ENCODE measurements at places on chromosomes 4 and X. TPM values are rescaled to one million over a fixed set of nuclear protein-coding genes. Genes with fewer than 3 reads are reported as not detected.

DNA sequence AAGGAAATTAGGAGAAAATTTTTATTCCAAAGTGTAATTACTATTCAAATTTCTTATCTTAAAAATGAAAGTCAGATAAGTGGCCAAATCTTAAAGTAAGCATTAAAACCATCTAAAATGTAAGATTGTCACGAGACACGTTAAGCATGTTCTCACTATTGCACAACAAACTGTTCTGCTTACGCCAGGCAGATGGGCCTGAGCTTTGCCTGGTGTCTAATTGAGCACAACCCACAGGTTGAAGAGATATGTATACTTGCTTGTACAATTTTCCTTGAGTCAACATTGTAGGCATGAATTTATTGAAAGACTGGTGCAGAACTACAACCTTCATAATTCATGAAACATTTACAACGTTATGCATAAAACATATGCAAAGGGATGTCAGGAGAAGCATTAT lies 3.9 kb downstream of the RNF128 start:
- H3K4me1 ChIP-seq, result no peaks in the 10 kb centered on the region
- peaks cover 60% of the 10 kb centered on the region for H3K27me3 ChIP-seq
- no peak overlapping the region for H3K27ac ChIP-seq
- no peak for DNase-seq
- no peak overlapping the region for H3K4me3 ChIP-seq

GRCh38 chrX:38796946-38797345 lies 4.3 kb upstream of the MID1IP1 start:
- no peak for DNase-seq
- peaks cover 3% of the 10 kb centered on the region for H3K36me3 ChIP-seq
- H3K4me1 ChIP-seq, result no peaks in the 10 kb centered on the region
- H3K27ac ChIP-seq, result no peak overlapping the region
- no peak overlapping the region for H3K4me3 ChIP-seq

DNA sequence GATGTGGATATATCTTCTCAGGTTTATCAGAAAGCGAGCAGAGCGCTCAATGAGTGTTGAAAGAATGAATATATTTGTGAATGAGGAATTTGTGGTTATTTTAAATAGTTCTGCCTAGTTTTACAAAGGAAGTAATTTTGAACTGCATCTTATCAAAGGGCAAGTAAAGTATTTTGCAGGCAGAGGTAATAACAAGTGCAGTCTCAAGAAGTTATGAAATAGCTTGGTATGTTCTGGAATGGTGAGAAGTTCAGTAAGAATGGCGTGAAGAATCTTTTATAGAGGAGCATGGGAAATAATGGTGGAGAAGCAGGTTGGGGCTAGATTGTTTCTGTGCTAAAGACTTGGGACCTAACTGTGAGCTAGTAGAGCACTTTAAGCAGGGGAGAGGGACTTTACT lies 10.9 kb downstream of the TMA16 start:
- H3K27ac ChIP-seq, result peak overlapping the region; percentile 6
- no peak overlapping the region for H3K4me3 ChIP-seq
- DNase-seq, result no peak
- H3K27me3 ChIP-seq, result no peaks in the 10 kb centered on the region
- peaks cover 6% of the 10 kb centered on the region for H3K36me3 ChIP-seq

GRCh38 chrX:20952180-20952579 lies 422.0 kb upstream of the CNKSR2 start:
- no peaks in the 10 kb centered on the region for H3K4me1 ChIP-seq
- H3K27me3 ChIP-seq, result peaks cover 9% of the 10 kb centered on the region
- H3K4me3 ChIP-seq, result no peak overlapping the region
- H3K36me3 ChIP-seq, result no peaks in the 10 kb centered on the region
- DNase-seq, result no peak
- no peak overlapping the region for H3K27ac ChIP-seq

DNA sequence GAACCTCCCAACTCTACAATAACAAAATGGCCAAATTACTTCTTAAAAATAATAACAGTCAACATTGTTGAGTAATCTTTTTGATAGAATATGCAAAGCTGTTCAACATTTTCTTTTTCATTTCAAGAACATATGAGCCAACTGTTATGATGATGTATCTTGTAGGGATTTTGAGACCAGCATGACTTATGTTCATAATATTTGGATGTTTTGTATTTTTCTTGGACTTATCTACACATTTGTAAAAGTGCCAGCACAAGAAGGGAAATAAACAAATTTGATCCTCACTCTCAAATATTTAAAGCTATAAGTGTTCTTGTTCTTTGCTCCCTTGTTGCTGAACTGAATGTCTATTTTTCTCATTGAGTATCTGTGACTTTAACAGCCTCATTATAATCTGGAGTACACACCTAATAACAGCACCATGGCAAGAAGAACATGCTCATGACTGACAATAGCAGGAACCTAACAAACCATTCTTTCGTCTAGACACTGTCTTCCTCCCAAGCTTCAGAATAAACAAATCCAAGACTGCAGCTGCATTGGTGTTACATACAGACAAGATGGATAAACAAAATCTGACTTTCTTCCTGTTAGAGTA lies 1049.7 kb downstream of the FAT4 start:
- no peaks in the 10 kb centered on the region for H3K36me3 ChIP-seq
- no peaks in the 10 kb centered on the region for H3K27me3 ChIP-seq
- no peaks in the 10 kb centered on the region for H3K4me1 ChIP-seq
- H3K4me3 ChIP-seq, result no peak overlapping the region
- H3K27ac ChIP-seq, result no peak overlapping the region

GRCh38 chrX:115948018-115948923 lies 222.3 kb upstream of the AGTR2 start:
- peaks cover 25% of the 10 kb centered on the region for H3K27me3 ChIP-seq
- DNase-seq, result no peak
- no peaks in the 10 kb centered on the region for H3K4me1 ChIP-seq
- no peaks in the 10 kb centered on the region for H3K36me3 ChIP-seq

GRCh38 chr4:127580300-127580699 lies 52.5 kb upstream of the INTU start:
- no peak for DNase-seq
- no peaks in the 10 kb centered on the region for H3K27me3 ChIP-seq
- no peak overlapping the region for H3K27ac ChIP-seq
- no peaks in the 10 kb centered on the region for H3K4me1 ChIP-seq
- H3K4me3 ChIP-seq, result no peak overlapping the region

GRCh38 chrX:139484591-139484990 lies 45.9 kb upstream of the F9 start:
- no peaks in the 10 kb centered on the region for H3K36me3 ChIP-seq

GRCh38 chrX:132738951-132739350 lies 219.5 kb downstream of the HS6ST2 start:
- no peak overlapping the region for H3K27ac ChIP-seq
- H3K27me3 ChIP-seq, result peaks cover 41% of the 10 kb centered on the region
- H3K36me3 ChIP-seq, result no peaks in the 10 kb centered on the region

GRCh38 chr4:126306152-126306869 lies 991.6 kb downstream of the FAT4 start:
- DNase-seq, result no peak
- H3K4me1 ChIP-seq, result no peaks in the 10 kb centered on the region
- H3K36me3 ChIP-seq, result peaks cover under 1% of the 10 kb centered on the region

DNA sequence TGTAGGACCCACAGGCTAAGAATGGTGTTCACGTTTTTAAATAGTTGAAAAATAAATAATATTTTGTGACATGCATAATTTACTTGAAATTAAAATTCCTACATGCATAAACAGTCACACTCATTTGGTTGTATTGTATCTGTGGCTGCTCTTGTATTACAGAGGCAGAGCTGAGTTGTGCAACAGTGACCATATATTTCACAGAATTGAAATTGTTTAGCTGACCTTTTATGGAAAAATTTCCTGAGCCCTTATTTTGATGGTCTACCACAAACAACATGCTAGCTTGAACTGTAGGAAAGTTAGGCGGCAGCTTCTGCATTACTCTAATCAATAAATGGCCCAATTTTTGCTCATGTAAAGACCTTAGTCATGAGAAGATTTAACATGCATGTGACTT lies 633.4 kb upstream of the AADAT start:
- H3K36me3 ChIP-seq, result no peaks in the 10 kb centered on the region
- no peaks in the 10 kb centered on the region for H3K4me1 ChIP-seq
- H3K27ac ChIP-seq, result no peak overlapping the region

GRCh38 chr4:187663076-187663475 lies 332.5 kb upstream of the ZFP42 start:
- no peak overlapping the region for H3K27ac ChIP-seq
- H3K27me3 ChIP-seq, result no peaks in the 10 kb centered on the region
- H3K4me1 ChIP-seq, result no peaks in the 10 kb centered on the region
- no peaks in the 10 kb centered on the region for H3K36me3 ChIP-seq

- no peaks in the 10 kb centered on the region for H3K27me3 ChIP-seq
- H3K27ac ChIP-seq, result no peak overlapping the region
Observed at GRCh38 chr4:1590244-1590643, 93.9 kb downstream of the FAM53A start.

DNA sequence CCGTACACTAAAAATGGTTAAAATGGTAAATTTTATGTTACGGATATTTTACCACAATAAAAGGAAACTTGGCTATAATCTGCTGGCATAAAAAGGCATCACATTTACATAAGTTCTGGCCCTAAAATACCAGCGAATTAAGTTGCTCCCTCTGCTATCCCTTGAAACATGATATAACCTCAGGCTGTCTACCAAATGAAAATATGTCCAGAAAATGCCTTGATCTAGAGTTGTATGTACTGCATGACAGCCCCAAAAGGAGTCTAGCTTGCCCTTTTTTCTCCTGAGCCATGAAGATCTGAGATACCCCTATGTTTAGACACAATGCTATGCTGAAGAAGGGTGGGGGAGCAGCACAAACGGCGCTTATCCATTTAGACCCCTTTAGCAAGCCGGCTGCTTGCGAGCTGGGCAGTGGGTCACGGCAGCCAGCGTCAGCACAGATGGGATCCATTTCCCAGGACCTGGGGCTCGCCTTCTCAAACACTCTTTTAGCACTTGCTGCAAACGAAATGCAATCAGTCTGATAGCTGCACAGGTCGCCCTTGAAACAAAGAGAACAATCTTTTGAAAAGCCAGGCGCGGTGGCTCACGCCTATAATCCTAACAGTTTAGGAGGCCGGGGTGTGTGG lies 77.0 kb downstream of the AFAP1 start:
- H3K36me3 ChIP-seq, result peaks cover 6% of the 10 kb centered on the region
- peaks cover 26% of the 10 kb centered on the region for H3K4me1 ChIP-seq
- no peaks in the 10 kb centered on the region for H3K27me3 ChIP-seq
- DNase-seq, result no peak
- H3K27ac ChIP-seq, result no peak overlapping the region

GRCh38 chr4:6121276-6121850 lies 79.0 kb downstream of the JAKMIP1 start:
- no peaks in the 10 kb centered on the region for H3K36me3 ChIP-seq
- DNase-seq, result no peak
- H3K4me3 ChIP-seq, result no peak overlapping the region
- no peaks in the 10 kb centered on the region for H3K4me1 ChIP-seq

- no peak overlapping the region for H3K4me3 ChIP-seq
- no peaks in the 10 kb centered on the region for H3K4me1 ChIP-seq
- no peaks in the 10 kb centered on the region for H3K27me3 ChIP-seq
- H3K36me3 ChIP-seq, result peaks cover 3% of the 10 kb centered on the region
Observed at GRCh38 chr4:61443813-61444510, 243.8 kb downstream of the ADGRL3 start.

GRCh38 chr4:159455675-159456237 lies 352.9 kb downstream of the RAPGEF2 start:
- H3K36me3 ChIP-seq, result no peaks in the 10 kb centered on the region
- H3K4me1 ChIP-seq, result no peaks in the 10 kb centered on the region
- no peaks in the 10 kb centered on the region for H3K27me3 ChIP-seq
- no peak overlapping the region for H3K4me3 ChIP-seq

- no peaks in the 10 kb centered on the region for H3K4me1 ChIP-seq
- H3K27ac ChIP-seq, result no peak overlapping the region
- no peak overlapping the region for H3K4me3 ChIP-seq
- no peaks in the 10 kb centered on the region for H3K36me3 ChIP-seq
- no peak for DNase-seq
Observed at GRCh38 chrX:69116077-69116476, 49.2 kb downstream of the PJA1 start.

GRCh38 chr4:163344147-163345125 lies 744 bp downstream of the NPY5R start:
- no peak overlapping the region for H3K27ac ChIP-seq
- DNase-seq, result no peak
- H3K27me3 ChIP-seq, result peaks cover 41% of the 10 kb centered on the region

The GRIA2 gene
- not detected for total RNA-seq

The RTL3 gene
- not detected for total RNA-seq

The PAGE2 gene
- total RNA-seq, result not detected

The UGDH gene
- 36.7 TPM for total RNA-seq

The CFAP97 gene
- 51.8 TPM for total RNA-seq

The CT45A1 gene
- not detected for total RNA-seq

The MECP2 gene
- total RNA-seq, result 70.4 TPM

The ANOS1 gene
- not detected for total RNA-seq

The FAM47E gene
- not detected for total RNA-seq

The LRAT gene
- not detected for total RNA-seq

The SMIM10L2A gene
- 0.24 TPM for total RNA-seq

Measured in activated T-cell treated with anti-CD3 and anti-CD28 coated beads, Interleukin-2, amount 50 U/mL, for 72 hours (primary cell).